ENCODE measurements at places on chromosomes 16 and 17.
A peak's percentile ranks its signal among the peaks of the same experiment; 100 is the strongest.

- DNase-seq = no peak
Measured at GRCh38 chr16:81008505-81008789, 1.4 kb downstream of the CENPN start.

GRCh38 chr16:79838496-79839259 is 238.1 kb upstream of the MAF start:
- peak; percentile 68 for DNase-seq

DNA sequence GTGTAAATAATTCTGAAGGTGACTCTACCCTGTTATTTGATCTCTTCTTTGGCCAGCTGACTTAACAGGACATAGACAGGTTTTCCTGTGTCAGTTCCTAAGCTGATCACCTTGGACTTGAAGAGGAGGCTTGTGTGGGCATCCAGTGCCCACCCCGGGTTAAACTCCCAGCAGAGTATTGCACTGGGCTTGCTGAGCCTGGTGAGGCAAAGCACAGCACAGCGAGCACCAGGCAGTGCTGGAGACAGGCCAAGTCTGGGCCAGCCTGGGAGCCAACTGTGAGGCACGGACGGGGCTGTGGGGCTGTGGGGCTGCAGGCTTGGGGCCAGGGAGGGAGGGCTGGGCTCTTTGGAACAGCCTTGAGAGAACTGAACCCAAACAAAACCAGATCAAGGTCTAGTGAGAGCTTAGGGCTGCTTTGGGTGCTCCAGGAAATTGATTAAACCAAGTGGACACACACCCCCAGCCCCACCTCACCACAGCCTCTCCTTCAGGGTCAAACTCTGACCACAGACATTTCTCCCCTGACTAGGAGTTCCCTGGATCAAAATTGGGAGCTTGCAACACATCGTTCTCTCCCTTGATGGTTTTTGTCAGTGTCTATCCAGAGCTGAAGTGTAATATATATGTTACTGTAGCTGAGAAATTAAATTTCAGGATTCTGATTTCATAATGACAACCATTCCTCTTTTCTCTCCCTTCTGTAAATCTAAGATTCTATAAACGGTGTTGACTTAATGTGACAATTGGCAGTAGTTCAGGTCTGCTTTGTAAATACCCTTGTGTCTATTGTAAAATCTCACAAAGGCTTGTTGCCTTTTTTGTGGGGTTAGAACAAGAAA is 5.1 kb downstream of the STH start:
- no peak for DNase-seq

- DNase-seq = no peak
Measured at GRCh38 chr16:14344292-14344691, 273.2 kb downstream of the MRTFB start.

DNA sequence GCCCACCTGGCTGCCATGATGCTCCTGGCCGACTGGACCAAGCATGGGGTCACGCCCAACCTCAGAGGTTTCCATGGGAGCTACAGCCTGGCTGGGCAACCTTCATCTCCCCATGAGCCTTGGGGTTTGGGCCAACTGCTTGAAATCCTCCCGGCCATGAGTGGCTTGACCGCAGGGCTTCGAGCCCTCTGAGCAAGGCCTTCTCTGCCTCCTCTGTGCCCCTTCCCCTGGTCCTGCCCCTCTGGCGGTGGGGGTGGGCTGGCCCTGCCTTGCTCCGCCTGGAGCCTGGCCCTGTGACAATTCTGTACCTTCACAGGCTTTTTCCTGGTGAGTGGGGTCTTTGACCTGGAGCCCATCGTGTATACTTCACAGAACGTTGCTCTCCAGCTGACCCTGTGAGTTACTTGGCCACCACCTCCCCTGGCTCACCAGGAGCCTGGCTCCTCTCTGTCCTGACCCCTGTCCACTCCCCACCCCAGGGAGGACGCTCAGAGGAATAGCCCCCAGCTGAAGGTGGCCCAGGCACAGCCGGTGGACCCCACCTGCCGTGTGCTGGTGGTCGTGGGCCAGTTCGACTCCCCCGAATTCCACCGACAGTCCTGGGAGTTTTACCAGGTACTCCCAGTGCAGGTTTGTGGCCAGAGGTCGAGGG is 8.8 kb upstream of the BIRC5 start:
- DNase-seq = no peak

DNA sequence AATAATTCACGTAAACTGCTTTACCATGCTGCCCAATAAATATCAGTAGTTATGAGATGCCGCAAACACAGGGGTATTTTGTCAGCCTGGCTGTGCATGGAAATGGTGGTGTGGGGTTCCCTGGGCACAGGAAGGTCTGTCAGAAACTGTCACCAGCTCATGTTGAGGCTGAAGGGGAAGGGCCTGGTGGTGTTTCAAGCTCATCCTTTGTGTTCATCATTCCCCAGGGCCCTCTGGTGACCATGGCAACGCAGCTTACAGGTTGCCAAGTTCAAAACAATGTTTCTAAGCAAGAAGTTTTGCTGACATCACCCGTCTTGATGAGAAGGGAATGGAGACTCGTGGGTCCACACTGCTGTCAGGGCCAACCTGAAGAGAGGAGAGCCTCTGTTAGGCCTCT is 348.9 kb upstream of the C16orf82 start:
- DNase-seq = no peak

- DNase-seq = peak; percentile 64
Measured at GRCh38 chr17:32253117-32253611, 12.5 kb upstream of the RHBDL3 start.

GRCh38 chr17:49436174-49436573 is 21.5 kb upstream of the PHB1 start:
- no peak for DNase-seq

DNA sequence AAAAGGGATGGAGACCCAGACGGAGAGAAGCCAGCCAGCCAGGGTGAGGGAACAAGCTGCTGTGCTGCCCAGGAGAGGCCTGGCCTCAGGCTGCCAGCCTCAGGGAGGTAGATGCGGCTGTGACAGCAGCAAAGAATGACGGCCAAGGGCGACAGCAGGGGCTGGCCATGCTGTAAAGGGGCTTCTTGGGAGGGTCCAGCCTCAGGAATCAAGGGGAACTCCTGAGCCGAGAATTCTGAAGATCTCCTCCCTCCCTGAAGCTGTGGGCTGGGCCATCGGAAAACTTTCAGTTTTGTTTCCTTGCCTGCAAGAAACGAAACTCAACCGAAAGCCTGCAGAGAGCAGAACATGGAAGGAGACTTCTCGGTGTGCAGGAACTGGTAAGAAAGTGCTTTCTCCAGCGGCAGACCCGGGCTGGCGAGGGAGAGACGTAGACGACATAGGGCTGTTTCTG is at the start of gene XAF1:
Gene XAF1 (plus strand): TSS at position 316 of the 454 bp plus-strand sequence. CDS start 33 bp downstream, at position 349.
- peak; percentile 54 for DNase-seq

DNA sequence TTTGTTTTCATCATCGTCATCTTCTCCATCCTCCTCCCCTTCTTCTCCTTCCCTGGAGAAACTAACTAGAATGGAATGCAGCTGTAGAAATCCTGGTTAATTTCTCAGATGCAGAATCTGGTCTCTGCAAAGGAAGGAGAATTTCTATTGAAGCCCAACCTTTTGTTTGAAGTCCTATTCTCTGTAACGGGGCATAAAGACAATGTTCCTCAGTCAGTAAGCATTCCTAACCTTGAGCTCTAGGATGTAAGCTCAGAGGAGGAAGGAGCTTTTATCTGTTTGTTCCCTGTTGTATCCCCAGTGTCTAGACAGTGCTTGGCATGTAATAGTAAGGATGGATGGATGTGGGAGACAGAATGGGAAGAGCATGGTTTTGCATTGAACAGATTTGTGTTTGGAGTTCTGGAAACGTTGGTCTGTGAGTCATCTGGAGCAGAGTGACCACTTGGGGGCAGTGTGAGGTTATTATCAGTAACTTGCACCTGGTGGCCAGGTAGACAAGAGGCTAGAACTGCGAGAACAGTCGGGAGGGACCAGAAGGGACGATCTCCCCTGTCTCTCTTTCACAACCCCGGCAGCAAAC is 363.7 kb downstream of the SNX29 start:
- DNase-seq = peak; percentile 82

DNA sequence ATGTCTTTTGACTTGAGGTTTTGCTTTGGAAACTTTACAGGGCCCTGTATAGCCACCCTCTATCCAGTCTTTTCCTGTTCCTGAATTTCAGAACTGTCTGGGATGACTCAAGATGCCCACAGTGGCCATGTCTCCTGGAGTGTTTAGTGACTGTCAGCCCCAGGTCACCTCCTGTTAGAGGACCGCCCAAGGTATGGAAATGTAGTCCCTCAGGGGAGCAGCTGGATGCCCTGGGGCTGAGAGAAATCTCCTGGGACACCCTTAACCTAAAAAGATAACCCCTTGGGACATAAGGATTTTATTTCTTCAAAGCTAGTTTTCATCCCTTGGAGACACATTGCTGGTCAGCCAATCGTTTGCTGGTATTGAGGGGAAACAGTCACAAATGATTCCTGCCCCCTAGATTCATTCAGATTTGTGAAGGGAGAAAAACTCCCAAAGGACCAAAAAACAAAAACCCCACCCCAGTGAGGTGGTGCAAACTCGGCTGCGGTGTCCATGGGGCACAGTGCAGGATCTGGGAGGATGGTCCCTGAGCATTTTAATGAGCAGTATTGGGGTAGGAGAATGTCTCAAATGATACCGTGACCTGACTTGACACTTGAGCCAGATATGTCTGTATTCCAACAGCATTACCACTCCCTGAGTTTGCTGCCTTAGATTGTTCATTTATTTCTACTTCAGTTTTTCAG is 1.7 kb downstream of the ZNF267 start:
- peak; percentile 37 for DNase-seq

DNA sequence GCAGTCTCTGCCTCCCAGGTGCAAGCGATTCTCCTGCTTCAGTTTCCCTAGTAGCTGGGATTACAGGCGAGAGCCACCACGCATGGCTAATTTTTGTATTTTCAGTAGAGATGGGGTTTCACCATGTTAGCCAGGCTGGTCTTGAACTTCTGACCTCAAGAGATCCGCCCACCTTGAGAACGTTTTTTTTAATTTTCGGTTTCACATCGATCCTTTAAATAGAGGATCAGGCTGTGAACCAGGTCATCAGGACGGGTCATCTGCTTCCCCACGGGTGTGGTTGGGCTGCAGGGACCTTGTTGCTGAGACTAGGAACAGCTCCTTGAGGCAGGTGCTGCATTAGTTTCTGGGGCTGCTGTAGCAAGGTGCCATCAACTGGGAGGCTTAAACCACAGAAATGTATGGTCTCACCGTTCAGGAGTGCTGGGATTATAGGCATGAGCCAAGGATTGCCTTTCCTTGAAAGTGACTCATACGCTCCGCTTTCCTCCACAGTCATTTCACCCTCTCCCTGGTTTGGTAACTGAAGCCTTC is 7.9 kb upstream of the NAGPA start:
- DNase-seq = peak; percentile 58

GRCh38 chr16:69566240-69566980 is 644 bp downstream of the NFAT5 start:
- peak; percentile 75 for DNase-seq

- DNase-seq = no peak
Measured at GRCh38 chr16:10889855-10890254, 12.9 kb downstream of the CIITA start.

DNA sequence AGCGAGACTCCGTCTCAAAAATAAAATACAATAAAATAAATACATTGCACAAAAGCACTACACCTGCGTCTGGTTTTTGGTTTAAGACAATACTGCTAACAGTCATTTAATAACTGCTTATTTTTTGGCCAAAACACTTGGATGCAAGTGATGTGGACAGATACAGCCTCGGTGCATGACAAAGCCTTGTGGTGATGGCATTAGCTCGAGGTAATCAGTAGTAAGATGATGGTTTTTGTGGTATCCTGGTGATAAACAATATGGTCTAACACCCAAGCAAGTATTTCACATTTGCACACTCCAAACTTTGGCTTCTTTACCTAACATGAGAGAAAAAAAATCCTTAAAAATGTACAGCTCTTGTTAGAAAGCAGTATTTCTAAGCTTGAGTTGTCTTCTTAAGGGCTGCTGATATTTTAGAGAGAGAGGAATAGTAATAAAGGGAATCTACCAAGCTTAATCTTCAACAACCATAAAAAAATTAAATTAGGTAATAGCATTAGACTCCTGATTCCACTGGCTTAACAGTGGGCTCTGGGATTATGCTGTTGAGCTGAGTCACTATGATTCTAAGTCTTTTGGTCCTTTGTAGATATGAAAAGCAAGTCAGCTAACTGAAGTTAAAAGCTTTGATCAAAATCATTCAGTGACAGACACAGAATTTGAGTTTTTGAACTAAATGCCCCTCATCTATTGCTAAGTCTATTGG is 111.1 kb downstream of the VPS53 start:
- no peak for DNase-seq

- no peak for DNase-seq
Measured at GRCh38 chr17:71656964-71657858, 463.6 kb upstream of the SOX9 start.

DNA sequence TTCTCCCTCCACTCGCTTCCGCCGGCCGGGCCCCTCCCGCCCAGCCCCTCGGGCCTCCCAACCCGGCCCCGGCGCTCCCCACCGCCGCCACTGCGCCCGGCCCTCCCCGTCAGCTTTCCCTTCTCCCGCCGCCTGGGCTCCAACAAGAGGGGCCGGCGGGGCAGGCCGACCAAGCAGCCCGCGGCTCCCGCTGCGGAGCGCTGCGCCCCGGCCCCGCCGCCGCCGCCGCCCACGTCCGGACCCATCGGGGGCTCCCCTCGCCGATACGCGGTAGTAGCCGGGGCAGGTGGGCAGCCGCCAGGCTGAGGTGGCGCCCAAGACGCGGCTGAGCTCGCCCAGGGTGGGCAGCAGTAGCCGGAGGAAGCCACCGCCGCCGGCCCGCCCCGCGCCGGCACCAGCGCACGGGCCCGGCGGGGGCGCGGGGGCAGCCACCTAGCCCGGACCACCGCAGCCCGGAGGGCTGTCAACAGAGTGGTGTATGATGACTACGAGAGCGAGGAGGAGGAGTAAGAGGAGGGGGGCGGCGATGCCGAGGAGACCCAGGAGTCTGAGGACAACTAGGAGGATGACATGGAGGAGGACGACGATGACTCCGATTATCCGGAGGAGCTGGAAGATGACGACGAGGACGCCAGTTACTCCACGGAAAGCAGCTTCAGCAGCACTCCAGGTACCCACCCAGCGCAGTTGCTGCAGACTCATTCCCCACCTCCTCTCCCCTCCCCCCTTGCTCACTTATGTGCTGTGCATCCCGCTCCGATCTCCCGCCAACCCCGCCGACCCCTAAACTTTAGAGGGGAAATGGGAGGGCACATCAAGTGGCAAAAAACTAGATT is 498 bp downstream of the LRRC37B start:
- DNase-seq = peak; percentile 9

GRCh38 chr16:58636466-58636865 is 6.8 kb upstream of the CNOT1 start:
- DNase-seq = no peak

DNA sequence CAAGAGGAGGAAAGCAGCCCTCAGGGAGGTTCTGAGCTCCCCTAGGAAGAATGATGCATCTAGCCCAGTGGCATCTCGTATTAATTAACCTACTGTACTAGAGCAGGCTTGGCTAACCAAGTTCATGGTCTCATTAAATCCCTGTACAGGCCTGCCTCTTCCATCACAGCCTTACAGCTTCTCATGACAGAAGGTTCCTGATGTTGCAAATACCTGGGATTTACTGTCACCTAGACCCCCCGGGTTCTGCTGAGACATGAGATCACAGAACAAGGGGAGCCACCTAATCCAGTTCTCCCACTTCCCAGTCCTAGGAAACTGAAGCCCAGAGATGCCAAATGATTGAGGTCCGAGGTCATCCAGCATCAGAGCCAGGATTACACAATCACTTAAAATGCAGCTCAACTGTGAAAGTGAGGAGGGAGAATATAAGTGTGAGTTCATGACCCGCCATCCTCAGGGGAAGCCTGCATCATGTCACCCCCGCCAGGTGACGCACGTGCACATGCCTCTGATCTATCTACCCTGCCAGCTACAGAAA is 23.9 kb downstream of the ACLY start:
- DNase-seq = peak; percentile 91

All from fibroblast of skin of abdomen (primary cell).